ENCODE measurements at places on chromosomes 7 and 10.

GRCh38 chr7:47952224-47952623 is 4.0 kb upstream of the PKD1L1 start:
- DNase-seq = no peak

- no peak for DNase-seq
Observed at GRCh38 chr7:148031019-148031418, 559.5 kb upstream of the C7orf33 start.

- DNase-seq = no peak
Observed at GRCh38 chr7:40795607-40796006, 660.8 kb downstream of the SUGCT start.

DNA sequence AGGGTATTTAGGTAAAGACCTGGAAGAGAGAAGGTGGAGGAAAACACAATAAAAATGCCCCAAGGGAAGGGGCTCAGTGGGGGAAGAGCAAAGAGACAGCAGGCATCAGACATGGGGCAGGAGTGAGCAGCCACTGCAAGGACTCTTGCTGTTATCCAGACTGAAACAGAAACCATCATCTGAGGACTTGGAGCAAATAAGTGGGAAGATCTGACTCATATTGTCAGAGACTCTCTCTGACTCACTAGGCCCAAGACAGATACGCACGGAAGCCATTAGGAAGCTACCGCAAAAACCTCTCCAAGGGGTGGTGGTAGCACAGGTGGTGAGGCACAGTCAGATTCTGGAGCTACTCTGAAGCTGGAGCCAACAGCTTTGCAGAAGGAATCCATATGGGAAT is 110.7 kb downstream of the RNF32 start:
- peak; percentile 79 for DNase-seq

DNA sequence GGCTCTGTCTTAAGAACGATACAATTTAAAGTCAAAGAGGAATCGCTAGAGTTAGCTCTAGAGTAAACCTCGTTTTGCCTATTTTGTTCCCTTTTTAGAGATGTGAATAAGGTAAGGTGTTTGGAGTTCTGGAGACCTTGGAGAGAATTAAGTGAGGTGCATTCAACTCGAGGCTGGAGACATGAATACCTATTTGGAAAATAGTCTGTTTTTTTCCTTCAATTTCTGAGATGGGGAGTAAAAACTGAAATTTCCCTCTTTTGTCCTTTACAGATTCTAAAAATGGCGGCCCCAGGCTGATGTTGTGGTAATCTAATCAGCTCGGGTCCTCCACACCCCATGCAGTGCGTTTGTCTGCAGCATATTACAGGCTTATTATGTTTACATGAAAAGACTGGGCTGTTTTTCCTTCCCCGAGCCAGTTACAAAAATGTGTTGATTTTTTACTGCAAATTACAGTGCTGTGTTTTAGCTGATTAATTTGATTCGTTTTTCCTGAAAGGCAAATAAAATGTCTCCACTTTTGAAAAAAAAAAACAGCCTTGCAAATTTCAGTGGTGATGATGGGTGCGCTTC is 1.5 kb downstream of the KMT2E start:
- no peak for DNase-seq

GRCh38 chr10:132774902-132775863 is 10.8 kb downstream of the NKX6-2 start:
- DNase-seq = peak; percentile 95

- DNase-seq = peak; percentile 22
Observed at GRCh38 chr10:74640134-74640921, 186.1 kb upstream of the KAT6B start.

- no peak for DNase-seq
Observed at GRCh38 chr7:34073676-34074075, 168.3 kb downstream of the BMPER start.

GRCh38 chr10:98168147-98168546 is 33.7 kb downstream of the R3HCC1L start:
- no peak for DNase-seq

GRCh38 chr7:130998993-130999602 is 265.1 kb upstream of the KLF14 start:
- no peak for DNase-seq

- no peak for DNase-seq
Observed at GRCh38 chr7:91541641-91542040, 277.4 kb downstream of the FZD1 start.

DNA sequence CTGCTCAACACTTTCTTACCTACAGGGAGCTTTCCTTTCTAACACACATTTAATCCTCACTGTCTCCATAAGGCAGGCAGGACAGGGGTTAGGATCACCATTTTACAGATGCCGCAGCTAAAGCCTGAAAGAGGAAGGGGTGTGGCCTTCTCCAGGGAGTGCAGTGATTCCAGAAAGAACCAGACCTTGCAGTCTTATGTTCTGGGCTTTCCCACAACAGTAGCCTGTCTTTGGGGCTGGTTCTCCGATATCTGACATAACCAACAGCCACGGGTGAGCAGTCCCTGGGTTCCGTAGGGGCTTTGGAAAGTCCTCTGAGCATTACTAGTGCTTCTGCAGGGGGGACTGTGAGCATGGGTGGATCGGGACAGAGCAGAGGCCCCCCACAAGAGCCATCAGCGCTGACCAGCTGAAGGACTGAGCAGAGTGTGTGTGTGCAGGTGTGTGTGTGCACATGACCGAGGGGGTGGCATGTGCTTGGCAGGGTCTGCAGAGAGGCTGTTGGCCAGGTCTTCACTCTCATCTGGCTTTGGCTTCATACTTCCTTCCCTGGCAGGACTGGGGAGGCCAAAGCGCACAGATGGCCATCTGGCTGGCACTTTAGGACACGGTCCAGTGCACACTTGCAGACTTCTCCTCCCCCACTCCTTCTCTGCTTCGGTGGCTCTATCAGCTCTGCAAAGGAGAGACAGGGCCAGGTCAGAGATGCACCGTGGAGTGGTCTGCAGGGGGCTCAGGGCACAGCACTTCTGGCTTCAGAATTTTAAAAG is 400.3 kb downstream of the RPS24 start:
- DNase-seq = no peak

DNA sequence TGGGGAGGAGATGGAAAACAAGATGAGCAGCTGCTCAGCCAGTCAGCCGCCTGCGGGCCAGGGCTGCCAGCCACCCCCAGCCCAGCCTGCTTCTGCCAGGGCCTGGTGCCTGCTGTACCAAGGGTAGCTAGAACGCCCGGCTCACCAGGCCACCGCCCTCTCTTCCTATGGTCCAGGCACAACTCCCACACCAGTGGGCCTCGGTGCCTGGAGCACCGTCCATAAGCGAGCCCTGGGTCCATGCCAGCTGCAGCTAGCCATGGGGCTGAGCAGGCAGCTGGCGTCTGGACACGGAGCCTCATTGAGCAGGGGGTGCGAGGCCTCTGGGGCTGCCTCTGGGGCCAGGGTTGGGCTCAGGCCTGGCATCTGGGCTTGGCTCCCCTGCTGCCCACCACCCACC is 8.5 kb upstream of the RABGEF1 start:
- no peak for DNase-seq

DNA sequence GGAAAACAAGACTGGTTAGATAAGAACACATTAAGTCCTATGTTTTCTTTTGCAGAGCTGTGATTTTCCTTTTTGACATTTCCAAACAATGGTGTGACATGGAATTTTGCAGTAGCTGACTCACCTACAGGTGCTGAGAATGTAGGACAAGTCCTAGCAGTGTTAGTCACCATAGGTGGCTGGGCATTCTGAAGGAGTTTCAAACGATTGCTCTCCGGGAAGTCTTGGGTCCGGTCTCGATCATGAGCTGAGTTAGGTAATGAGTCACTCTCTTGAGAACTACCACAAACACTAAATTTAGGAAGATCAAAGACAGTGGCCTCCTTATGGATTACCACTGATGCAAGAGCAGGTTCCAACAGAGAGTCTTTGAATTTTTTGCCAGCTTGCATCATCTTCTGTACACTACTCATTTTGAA is 3.6 kb downstream of the FIGNL1 start:
- DNase-seq = peak; percentile 73

DNA sequence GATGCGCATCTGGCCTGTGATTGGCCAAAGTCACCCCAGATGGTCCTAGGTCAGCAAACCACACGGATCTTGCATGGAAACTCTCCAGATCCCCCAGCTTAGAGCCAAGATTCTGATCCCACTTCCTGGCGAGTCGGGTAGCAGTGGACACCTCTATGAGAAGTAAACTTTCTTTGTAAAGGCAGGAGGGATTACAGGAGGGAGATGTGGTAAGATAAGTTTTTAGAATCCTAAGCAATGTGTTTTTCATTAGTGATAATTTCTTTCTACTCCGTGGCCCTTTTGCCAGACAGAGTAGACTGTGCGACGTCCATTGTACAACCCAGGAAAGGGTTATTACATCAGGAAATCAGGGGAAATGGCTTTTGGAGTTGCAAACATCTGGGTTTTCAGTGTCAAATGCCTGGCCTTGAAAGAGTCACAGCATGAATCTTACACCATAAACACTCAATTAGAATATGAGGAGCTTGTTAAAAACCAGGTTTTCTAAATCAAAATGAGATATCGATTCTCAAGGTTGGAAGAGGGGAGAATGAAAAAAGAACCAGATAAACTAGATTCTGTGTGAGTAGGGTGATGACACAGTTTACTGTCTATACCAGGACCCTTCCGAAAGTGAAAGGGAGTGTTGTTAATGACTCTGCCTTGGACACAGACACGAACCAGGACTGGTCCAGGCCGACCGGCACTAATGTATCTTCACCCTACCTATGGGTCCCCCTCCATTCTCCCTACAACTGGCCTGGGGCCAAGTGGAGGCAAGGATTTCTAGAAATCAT is 61.9 kb upstream of the WAC start:
- DNase-seq = peak; percentile 40

- DNase-seq = no peak
Observed at GRCh38 chr7:2360796-2361195, 6.2 kb downstream of the EIF3B start.

All from fibroblast of skin of abdomen (primary cell).